ENCODE measurements at places on chromosomes 2 and 18.
A peak's percentile ranks its signal among the peaks of the same experiment; 100 is the strongest.

GRCh38 chr18:29586210-29586609 is 1409.3 kb upstream of the CDH2 start:
- DNase-seq: no peak

GRCh38 chr2:159243529-159243928 is 43.0 kb downstream of the WDSUB1 start:
- no peak for DNase-seq

DNA sequence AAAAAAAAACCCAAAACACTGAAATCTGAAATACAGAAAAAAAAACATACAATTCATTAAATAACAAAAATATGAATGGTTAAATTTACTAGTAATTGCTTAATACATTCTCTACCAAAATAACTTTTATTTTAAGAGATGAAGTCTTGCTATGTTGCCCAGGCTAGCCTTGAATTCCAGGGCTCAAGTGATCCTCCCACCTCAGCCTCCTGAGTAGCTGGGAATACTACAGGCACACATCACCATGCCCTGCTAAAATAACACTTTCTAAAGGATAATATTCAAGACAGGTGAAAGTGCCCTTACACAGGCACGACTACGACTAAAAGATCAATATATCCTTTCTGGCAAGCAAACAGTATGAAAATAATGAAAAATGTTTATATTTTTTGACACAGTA is 9.5 kb downstream of the USP34 start:
- no peak for DNase-seq

DNA sequence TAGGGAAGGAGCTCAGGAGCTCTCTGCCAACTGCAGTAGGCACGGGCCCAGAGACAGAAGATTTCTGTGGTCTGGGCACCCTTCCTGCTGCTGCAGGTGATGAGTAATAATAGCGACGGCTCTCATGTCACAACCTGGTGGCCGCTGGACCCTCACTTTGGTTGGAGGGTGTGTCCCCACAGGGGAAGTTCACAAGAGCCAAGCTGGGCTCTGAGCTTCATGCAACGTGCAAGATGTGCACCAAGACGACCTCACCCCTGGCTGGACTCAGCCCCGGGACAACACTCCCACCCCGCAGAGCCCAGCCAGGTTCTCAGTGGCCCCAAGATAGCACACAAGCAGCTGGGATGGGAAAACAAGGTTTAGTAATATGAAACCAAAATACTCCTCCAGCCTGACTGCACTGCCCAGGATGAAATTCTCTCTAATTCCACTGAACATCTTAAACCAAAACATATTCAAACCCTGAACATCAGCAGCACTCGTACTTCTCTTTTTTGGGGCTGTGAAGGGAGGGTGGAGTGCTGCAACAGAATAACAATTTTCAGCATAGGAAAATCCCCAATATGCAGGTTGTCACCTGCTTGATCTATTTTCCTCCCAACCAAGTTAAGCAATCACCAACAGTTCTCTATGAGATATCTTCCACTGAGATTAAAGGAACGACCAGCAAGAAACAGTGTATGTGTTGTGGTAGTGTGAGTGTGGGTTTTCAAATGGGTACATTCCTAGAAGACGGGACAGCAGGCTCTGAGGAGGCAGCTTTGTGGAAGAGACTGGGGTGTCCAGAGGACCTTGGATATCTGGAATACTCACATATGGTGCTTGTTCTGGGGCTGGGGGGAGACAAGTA is 26.5 kb downstream of the BCL2 start:
- no peak for DNase-seq

GRCh38 chr2:163681745-163682144 is 54.1 kb downstream of the FIGN start:
- no peak for DNase-seq

- no peak for DNase-seq
Measured at GRCh38 chr2:51085420-51086068, 53.6 kb upstream of the NRXN1 start.

DNA sequence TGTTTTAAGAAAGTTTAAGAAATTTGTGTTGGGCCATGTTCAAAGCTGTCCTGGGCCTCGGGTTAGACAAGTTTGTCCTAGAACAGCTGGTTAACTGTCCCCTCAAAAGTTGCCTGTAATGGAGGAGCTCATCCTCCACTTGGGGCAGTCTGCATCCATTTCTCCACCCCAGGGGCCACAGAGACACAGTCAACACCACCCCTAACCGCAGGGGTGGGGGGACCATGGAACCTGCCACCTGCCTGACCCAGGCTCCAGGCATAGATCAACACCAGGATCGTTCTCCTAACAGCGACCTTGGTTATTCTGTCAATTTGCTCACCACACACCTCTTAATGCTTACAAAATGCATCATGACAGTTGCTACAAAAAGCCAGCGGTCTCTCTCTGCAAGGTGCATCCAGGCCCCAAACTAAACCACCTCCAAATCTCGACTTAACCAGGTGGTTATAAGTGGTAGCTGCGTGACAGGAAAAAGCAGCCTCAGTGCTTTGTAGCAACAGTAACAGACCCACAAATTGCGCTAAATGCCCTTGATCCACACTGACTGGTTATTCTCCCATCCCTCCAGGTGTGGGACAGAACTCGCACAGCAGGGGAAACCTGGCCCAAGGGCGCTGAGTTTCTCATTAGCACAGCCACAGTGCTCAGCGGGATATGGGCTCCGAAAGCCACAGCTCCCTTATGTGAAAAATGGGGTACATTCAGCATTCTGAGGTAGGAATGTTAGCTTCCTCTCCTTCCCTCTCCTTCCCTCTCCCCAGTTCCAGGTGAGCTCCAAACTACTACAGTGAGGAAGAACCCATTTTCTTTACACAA is 48.0 kb downstream of the HDLBP start:
- no peak for DNase-seq

- no peak for DNase-seq
Measured at GRCh38 chr2:216344206-216344949, 27.9 kb downstream of the MARCHF4 start.

GRCh38 chr2:204900910-204901309 is 355.6 kb downstream of the PARD3B start:
- no peak for DNase-seq

GRCh38 chr2:37005118-37005868 is 39.0 kb upstream of the STRN start:
- DNase-seq: no peak

DNA sequence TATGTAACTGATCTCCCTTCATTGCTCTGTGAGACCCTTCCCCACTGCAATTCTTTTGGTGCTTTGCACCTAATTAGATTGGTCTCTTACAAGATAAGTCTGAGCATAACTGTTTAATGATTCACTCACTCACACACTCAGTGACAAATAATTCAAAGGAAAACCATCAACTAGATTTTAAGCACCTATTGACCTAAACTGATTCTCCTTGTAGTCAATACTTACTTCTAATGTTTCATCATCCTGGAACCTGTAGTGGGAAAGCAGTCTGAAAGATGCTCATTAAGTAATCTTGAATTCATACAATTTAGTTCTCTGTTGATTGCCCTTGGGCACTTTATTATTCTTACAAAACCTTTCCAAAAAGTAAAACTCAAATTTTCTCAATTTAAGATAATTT is 74.3 kb upstream of the COL5A2 start:
- no peak for DNase-seq

DNA sequence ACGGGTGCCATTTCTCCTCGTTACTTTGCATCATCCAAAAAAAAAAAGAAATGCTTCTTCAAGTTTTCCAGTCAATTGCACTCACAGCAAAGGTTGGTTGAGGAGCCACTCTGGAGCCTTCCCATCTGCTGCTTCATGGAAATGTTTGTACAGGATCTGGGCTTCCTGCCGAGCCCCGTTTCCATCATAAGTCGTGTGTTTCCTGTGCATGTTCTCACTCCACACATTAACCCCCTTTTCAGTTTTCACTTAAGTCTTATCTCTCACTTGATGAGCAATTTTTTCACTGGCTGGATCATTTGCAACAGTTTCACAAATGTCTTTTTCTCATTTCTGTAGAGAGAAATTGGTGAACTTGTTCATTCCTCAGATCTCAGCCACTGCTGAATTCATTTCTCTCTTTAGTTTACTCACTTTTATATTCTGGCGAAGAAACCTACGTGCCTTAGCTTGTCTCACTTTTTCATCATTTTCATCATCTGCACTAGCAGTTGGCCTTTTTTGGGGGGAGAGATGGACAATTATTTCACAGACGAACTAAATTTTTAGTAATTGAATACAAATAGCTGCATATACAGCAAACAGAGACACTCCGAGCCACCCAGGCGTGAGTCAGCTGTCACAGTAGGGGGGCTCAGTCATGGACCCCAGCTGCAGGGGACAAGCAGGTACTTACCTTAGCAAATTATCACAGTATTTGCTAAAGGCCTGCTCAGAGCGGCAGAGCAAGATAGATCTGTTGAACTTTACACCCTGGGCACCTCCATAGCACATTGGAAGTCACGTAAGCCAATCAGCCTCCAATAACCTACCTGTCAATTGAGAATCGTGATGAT is 750.8 kb upstream of the ID2 start:
- DNase-seq: no peak

DNA sequence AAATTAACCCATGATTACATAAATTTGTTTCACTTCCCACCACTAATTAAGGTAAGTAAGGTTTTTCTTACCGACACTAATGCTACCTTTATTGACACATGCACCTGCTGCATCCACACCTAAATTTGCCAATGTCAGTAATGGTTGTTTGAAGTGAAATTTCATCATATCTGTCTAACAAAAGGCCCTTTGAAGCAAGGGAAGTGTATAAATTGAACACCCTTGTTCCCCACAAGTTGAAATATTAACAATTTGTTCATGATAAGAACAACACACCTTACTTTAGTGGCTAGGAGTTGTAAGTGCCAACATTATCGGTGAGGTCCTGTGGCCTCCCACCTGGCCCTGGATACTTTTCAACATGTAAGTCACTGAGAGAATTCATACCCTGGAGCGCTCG is 116.3 kb upstream of the CDCA7 start:
- DNase-seq: no peak

GRCh38 chr18:14970027-14970426 is 222.1 kb downstream of the ANKRD30B start:
- no peak for DNase-seq

GRCh38 chr2:114550895-114551793 is 108.7 kb downstream of the DPP10 start:
- no peak for DNase-seq

GRCh38 chr2:186456941-186457340 is 29.1 kb upstream of the ZC3H15 start:
- no peak for DNase-seq

- peak; percentile 24 for DNase-seq
Measured at GRCh38 chr2:11829324-11829946, 83.0 kb downstream of the LPIN1 start.

DNA sequence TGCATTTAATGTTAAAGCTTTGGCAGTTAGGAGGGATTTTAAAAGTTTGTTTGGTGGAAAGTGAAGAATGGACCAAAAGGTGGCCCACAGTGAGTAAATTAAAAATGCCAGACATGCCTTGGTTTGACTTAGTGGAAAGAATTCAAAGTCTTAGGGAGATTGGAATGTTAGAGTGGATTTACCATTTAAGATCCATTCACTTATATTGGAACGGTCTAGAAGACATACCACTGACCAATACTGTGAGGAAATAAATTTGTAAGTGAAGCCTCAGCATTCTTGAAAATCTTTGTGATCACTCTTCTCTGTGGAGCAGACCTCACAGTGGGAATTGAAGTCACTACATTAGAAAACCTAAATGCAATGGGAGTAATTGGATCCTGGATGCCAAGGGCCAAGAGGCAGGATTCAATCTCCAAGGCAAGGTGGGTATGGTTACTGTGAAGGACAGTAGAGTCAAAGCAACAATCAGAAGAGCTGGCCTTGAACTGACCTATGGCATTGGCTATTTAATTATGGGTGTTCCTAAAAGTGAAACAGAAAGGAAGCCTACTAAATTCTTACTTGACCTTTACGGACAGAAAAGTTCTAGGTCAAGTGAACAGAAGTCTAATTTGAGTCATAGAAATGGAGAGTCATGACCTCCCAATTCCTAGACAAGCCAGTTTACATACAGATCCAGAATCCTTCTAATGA is 40.2 kb upstream of the VRK2 start:
- no peak for DNase-seq

GRCh38 chr2:43387092-43388062 is 161.0 kb upstream of the ZFP36L2 start:
- DNase-seq: no peak

DNA sequence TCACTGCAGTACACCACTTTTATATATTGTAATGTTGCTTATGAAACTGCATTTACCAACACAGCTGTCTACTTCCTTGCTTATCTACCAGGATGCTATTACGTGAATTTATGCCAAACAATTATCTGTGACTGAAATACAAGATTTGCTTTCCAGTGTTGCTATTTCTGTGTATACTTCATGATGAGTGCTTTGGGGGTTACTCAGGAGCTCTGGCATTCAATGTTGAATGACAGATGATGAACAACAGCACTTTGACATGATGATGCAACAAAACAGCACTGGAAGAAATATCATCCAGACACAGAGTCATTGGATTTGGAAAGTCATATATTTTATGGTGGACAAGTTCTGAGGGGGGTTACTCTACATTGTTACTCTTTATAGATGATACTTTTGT is 125.8 kb downstream of the NETO1 start:
- no peak for DNase-seq

GRCh38 chr2:127591221-127591923 is 54.6 kb upstream of the GPR17 start:
- DNase-seq: peak; percentile 8

GRCh38 chr2:13758412-13758811 is 874.1 kb upstream of the LRATD1 start:
- no peak for DNase-seq

DNA sequence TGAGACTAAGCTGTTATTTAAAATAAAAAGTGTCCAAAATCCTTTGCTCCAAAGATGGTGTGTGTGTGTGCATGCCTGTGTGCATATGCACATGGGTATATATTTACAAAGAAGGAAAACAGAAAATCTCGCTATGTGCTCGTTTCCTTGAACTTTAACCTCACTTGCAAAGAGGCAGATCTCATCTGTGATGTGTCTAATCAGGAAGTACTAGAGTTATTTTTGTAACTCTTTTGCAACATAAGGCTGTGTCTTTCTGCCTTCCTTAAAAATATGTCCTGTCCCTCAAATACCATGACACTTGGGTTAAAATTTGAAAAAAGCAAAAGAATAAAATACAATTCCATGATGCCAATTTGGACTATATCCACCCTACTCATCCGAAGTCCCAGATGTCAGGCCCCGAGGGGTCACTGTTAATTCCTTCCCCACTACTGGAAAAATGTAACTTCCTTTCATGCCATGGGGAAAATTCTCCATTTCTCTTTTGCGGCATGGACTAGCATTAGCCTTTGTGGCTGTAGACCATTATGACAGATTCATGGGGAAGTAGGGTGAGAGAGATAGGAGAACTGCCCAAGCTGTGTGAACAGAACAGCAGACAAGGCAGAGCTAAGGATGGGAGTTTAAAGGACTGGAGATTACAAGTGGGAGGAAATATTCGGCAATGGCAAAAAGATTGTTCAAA is 191.3 kb downstream of the MYO1B start:
- DNase-seq: no peak

GRCh38 chr2:111535404-111535803 is 348.6 kb downstream of the ANAPC1 start:
- DNase-seq: no peak

- no peak for DNase-seq
Measured at GRCh38 chr18:35610089-35610488, 28.5 kb downstream of the GALNT1 start.

GRCh38 chr18:33444709-33445108 is 4.2 kb upstream of the CCDC178 start:
- DNase-seq: no peak
